ENCODE measurements at places on chromosomes 11 and 22.
A peak's percentile ranks its signal among the peaks of the same experiment; 100 is the strongest.

DNA sequence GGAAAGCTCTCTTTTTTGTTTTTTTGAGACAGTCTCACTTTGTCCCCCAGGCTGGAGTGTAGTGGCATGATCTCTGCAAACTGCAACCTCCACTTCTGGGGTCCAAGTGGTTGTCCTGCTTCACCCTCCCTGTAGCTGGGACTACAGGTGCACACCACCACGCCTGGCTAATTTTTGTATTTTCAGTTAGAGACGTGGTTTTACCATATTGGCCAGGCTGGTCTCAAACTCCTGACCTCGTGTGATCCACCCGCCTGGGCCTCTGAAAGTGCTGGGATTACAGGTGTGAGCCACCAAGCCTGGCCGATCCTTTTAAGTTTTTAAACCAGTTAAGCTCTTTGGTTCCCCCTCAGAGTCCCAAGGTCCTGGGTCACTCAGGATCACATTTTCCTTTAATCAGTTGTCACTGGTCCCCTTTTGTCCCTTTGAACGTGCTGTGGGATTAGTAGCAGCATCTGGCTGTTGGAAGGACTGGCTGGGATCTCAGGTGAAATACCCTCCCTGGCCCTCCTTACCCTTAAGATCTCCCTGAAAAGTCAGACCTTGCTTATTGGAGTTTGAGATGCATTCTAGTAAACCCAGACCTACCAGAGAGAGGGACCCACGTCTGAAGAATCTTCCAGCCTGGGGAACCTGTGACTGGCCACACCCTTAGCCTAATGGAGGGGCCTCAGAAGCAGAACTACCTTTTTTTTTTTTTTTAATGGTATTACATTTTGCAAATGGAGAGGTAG, 8.1 kb downstream of the MALAT1 start:
- no peak for DNase-seq

DNA sequence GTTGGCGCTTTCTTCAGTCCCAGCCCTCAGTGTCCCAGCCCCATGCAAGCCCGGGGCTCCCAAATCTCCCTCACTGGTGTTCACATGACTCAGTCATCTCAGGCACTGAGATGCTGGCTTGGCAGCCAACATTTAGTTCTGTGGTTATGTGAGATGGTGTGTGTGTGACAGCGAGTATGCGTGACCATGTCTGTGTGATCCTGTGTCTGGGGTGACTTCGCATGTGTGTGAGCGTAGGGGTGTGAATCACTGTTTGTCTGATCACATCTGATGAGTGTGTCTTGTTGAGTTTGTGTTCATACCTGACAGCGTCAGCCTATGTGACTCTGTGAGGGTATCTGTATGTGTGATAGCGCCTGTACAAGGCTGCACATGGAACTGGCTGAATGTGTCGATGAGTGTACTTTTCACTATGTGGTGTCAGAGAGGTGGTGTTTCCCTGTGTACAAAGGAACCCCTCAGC, 16.2 kb downstream of the CREB3L1 start:
- no peak for DNase-seq

DNA sequence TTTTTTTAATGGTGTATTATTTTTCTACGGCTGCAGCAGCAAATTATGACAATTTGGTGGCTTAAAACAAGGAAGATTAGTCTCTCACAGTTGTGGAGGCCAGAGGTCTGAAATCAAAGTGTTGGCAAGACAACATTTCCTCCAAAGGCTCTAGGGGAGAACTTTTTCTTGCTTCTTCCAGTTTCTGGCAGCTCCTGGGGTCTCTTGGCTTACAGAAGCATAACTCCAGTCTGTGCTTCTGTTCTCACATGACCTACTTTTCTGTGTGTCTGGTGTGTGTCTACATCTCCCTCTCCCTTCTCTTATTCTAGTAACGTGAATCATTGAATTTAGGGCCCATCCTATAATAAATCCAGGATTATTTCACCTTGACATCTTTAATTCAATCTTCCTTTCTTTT, 551.9 kb upstream of the LUZP2 start:
- DNase-seq: no peak

- DNase-seq: peak; percentile 53
Observed at GRCh38 chr22:19429950-19430889, 1.3 kb downstream of the HIRA start.

DNA sequence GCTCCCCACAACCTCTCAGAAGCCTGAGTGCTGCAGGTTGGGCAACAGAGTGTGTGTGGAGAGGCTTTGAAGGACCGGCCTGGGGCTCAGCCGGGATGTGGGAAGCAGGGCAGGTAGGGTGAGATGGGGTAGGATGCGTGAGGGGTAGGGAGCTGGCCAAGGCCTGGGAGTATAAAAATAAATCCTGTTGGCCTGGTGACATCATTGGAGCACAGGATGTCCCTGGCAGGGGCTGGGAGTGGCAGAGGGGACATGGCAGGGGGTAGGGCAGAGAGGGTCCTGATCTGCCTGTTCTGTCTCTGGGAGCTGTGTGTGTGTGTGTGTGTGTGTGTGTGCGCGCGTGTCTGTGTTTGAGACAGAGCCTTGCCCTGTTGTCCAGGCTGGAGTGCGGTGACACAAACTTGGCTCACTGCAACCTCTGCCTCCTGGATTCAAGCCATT, 28.6 kb downstream of the TEF start:
- no peak for DNase-seq

GRCh38 chr11:19291064-19291463, 50.3 kb upstream of the E2F8 start:
- no peak for DNase-seq

DNA sequence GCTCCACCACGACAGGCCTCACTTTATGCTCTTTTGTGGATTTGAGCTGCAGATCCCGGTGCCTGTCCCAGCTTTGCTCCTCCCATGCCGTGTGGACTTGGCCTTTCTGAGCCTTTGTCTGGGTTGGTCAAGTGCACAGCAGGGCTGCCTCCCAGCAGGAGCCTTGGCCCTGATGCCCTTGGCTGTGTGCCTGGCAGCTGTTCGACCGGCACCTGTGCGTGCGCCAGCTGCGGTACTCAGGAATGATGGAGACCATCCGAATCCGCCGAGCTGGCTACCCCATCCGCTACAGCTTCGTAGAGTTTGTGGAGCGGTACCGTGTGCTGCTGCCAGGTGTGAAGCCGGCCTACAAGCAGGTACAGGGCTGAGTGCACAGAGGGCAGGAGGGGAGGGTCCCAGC, 46.5 kb downstream of the MYO7A start:
- DNase-seq: no peak

- no peak for DNase-seq
Observed at GRCh38 chr11:133697161-133697560, 148.2 kb downstream of the SPATA19 start.

- no peak for DNase-seq
Observed at GRCh38 chr22:20565079-20565734, 57.8 kb downstream of the MED15 start.

- DNase-seq: peak; percentile 66
Observed at GRCh38 chr11:57787920-57788702, 26.5 kb downstream of the CTNND1 start.

DNA sequence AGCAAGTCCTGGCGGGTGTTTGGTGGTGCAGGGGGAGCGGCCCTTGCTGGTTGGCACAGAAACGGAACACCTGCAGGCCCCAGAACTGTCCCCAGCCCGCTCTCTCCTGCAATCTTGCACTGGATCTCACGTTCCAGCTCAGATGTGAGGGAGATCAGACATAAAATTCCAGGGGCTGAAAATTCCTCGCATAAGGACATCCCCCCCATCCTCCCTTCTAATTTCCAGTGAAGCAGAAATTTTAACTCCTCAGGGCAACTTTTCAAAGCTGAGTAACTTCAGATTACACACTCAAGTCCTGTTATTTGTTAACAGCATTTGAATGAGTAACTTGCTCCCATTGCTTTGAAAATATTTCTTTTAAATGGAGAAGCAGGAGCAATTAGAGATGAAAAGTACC, 40.3 kb upstream of the RASSF10 start:
- no peak for DNase-seq

Data from GM13977 (cell line).